Thyroid gland (tissue), 4 donors: ENCODE measurements at places on chromosomes 3 and 15. TPM values are rescaled to one million over a fixed set of nuclear protein-coding genes. Genes with fewer than 3 reads are reported as not detected.
A peak's percentile ranks its signal among the peaks of the same experiment; 100 is the strongest.

DNA sequence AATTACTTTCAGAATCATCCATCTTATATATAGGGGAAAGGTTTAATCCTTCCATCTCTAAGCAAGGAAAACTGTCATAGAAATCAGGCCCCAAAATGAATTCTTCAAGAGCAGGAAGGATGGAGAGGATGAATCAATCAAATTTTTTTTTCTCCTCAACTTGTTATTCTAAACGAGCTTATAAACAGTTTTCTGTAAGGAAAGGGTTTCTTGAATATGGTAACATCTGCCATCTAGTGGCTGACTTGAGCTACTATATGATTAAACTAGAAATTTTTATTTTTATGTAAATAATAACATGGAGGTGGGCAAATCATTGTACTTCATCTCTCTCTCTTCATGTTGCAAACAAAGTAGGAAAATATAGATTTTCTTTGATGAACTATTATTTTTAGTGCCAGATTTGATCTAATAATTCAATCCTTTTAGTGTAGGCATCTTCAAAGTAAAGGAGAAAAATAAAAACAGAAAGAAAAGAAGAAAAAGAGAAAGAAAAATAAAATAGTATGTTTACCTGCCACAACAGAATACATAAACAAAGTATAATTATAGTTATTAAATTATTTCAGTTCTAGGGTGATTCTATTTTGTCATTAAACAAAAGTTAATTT lies 146.6 kb downstream of the SERPINI1 start:
- DNase-seq, result no peak

- no peak for DNase-seq
These were observed 204.6 kb upstream of the AZI2 start for GRCh38 chr3:28553175-28553574.

DNA sequence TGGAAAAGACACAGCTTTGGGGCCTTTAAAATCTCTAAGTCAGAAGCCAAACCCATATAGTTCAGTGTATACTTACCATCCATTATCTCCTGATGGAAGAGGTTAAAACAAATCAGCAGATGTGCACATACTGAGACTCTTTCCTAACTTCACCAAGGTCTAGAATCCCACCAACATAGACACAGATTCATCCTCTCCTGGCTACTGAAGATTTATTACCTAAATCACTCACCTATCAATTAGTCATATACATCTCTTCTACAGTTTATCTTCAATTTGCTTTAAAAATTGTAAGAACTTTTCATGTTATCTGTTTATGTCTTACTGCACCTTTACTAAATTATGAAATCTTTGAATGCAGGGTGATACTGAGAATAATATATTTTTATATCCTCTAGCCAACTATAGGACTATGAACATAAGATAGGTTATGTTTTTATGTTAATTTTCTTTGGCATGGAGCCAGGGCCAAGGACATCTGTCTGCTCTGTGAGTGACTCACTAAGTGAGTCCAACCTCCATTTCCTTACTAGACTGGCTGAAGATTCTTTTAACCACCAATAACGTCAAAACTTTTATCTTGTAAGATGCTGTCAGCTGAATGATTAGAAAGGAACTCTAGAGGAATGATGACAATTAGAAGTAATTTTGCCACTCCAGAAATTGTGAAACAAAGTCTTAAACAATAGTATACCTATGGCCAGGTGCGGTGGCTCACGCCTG lies 397.6 kb downstream of the FOXP1 start:
- no peak for DNase-seq

- no peak for DNase-seq
These were observed 710.1 kb upstream of the CBLB start for GRCh38 chr3:106578911-106579310.

- DNase-seq, result peak; percentile 47
These were observed 41.5 kb downstream of the PRKCD start for GRCh38 chr3:53202331-53203015.

- DNase-seq, result no peak
These were observed 198.9 kb upstream of the CTDSPL start for GRCh38 chr3:37662785-37663184.

- DNase-seq, result no peak
These were observed 9.8 kb downstream of the P2RY14 start for GRCh38 chr3:151268267-151269235.

GRCh38 chr3:77605308-77605707 lies 565.4 kb downstream of the ROBO2 start:
- no peak for DNase-seq

DNA sequence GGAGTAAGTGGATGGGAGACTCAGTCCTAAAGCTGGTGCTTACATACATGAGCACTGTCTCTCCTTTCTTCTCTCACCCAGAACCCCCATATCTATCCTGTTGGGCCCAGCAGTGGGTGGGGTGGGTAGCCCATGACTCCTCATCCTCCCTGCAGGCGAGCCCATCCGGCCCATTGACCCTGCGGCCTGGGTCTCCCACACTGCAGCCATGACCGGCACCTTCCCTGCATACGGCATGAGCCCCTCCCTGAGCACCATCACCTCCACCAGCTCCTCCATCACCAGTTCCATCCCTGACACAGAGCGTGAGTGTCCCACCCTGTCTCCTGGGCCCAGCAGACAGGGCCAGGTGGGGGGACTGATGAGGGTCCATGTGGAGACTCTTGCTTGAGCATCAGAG lies 8.0 kb upstream of the AP2M1 start:
- no peak for DNase-seq

DNA sequence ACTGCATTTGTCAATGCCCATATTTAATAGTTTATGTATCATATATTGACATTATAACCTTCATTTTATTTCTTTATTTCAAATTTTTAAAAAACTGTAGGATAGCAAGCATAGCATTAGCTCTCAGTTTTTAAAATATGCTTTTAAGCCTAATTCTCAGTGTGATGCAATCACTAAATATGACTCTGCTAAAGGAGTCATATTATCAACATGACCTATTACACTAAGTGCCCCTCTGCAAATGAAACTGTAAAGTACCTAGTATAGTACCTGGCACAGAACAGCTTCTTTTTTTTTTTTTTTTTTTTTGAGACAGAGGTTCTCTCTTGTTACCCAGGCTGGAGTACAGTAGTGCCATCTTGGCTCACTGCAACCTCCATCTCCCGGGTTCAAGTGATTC lies 179.4 kb upstream of the CGNL1 start:
- DNase-seq, result no peak

DNA sequence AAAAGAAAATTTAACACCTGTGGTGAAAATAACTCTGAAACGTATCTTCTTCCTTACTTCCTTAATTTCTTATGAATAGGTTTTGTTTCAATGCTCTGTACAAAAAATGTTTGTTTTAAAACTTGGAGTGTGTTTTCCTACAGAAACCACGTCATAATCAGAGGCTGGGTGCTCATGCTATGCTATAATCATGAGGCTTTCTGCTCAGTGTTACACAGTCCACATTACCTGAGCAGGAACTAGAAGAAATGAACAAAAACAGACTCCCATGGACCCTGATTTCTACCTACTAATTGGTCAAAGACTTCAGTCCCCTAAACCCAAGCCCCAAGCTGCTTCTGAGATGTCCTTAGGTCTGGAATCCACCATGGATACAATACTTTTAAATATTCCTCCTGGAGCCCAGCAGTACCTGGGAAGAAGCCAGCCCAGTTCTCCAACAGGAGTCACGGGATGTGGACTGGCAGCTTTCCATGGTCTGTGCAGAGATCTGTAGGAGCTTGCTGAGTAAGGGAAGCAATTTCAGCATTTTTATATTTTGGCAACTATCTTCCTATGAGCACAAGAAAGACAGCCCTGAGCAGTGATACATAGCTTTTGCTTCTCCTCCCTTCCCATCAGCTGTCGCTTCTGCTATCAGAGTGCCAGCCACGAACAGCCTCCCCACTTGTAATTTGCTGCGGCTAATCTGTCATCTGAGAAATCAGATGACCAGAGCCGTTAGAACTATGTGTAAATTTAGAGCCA lies 65.6 kb downstream of the WDR72 start:
- DNase-seq, result peak; percentile 94

- no peak for DNase-seq
These were observed 87.9 kb upstream of the CCDC54 start for GRCh38 chr3:107289354-107289753.

GRCh38 chr3:37693511-37694283 lies 168.0 kb upstream of the CTDSPL start:
- DNase-seq, result peak; percentile 77

- DNase-seq, result no peak
These were observed 4.0 kb upstream of the MGA start for GRCh38 chr15:41656188-41656587.

GRCh38 chr15:88918738-88919137 lies 5.6 kb upstream of the MFGE8 start:
- DNase-seq, result no peak

DNA sequence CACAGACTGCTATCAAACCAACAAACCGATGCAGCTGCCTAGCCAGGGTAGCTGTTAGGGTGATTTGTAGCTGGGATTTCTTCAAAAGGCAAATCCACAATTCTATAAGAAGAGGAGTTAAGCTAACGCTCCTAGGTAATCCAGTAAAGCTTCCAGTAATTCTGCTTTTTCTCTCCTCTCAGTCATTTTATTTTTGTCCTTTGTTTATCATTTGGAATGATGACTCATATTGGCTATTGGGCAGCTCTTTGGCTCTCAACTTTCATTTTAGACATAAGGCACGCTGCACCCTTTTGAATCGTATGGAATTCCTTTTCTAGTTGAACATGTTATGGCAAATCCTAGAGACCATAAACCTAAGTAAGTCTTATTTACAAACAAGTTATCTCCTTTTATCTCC lies 53.2 kb upstream of the PPARG start:
- no peak for DNase-seq

GRCh38 chr15:49101536-49101935 lies 53.9 kb downstream of the COPS2 start:
- DNase-seq, result no peak

GRCh38 chr3:194389269-194389668 lies 9.8 kb downstream of the GP5 start:
- DNase-seq, result no peak

GRCh38 chr15:54011656-54012055 lies 33.4 kb downstream of the UNC13C start:
- no peak for DNase-seq

DNA sequence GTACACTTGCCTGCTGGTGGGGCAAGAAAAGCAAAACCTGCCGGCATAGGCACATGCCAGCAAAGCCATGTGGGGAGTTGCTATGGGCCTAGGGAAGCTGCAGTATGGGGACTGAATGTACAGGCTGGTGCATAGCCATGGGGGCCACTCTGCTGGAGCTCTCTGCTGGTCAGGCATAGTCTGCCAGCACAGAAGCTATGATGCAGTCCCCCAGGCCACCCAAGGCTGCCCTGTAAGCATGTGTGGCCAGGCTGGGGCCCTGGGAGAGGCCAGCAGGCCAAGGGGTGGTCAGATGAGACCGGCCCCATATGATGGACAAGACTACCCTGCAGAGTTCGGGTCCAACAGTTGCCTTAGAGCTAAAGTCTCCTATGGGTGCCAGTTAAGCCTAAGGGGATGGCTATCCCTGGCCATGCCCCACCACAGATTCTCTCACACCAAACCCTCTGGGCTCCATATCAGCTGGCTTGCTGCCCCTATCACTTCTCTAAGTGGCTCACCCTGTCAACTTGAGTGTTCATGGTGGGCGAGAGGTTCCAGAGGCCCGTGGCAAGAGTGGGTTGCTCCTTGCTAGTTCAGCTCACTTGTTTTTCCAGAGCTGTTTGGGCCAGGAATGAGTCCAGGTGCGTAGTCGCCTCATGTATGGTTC lies 41.8 kb downstream of the CEP63 start:
- no peak for DNase-seq

DNA sequence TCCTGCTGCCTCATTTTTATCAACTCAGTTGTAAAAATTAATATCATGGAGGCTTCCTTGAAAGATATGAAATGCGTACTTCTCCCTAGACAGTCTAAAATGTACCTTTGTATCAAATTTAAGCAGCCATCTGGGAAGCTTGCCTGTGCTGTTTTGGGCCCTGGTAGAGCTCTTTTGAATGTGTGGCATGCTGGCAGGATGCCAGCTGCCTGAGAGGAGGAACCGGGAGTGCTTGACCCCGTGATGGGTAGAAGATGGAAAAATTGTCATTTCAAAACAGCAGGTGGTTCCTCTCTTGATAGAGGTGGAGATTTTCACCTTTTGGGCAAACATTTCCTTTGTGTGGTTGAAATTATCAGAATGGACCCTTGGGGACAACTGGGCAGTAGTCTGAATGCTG lies 245.3 kb downstream of the RPLP1 start:
- peak; percentile 27 for DNase-seq

GRCh38 chr3:188827576-188827975 lies 344.2 kb upstream of the TPRG1 start:
- DNase-seq, result no peak

- no peak for DNase-seq
These were observed 253.7 kb downstream of the ZBTB20 start for GRCh38 chr3:114893361-114893760.

DNA sequence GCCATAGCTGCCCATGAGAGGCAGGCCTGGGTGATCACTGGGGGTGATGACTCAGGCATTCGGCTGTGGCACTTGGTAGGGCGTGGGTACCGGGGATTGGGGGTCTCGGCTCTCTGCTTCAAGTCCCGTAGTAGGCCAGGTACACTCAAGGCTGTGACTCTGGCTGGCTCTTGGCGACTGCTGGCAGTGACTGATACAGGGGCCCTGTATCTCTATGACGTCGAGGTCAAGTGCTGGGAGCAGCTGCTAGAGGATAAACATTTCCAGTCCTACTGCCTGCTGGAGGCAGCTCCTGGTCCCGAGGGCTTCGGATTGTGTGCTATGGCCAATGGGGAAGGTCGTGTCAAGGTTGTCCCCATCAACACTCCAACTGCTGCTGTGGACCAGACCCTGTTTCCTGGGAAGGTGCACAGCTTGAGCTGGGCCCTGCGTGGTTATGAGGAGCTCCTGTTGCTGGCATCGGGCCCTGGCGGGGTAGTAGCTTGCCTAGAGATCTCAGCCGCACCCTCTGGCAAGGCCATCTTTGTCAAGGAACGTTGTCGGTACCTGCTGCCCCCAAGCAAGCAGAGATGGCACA lies 5.3 kb downstream of the WDR6 start:
- no peak for DNase-seq

The CD200R1 gene
- total RNA-seq, result 0.75 TPM

The CPLX3 gene
- not detected for total RNA-seq

The SLC9C1 gene
- not detected for total RNA-seq

The SERINC4 gene
- 0.33 TPM for total RNA-seq

The GP9 gene
- total RNA-seq, result not detected

The PDCD7 gene
- 27.5 TPM for total RNA-seq

The CLDN18 gene
- total RNA-seq, result not detected

The GOLGA8R gene
- total RNA-seq, result 22.2 TPM

The CHRM5 gene
- total RNA-seq, result not detected

The IGSF11 gene
- 0.29 TPM for total RNA-seq

The ERICH6 gene
- total RNA-seq, result not detected

The CMTM7 gene
- 24.7 TPM for total RNA-seq

The DENND4A gene
- total RNA-seq, result 52.5 TPM
